Activated CD4-positive, alpha-beta T cell treated with anti-CD3 and anti-CD28 coated beads, Interleukin-2, amount 50 U/mL, for 16 hours (primary cell): ENCODE measurements at places on chromosomes 4 and X.

DNA sequence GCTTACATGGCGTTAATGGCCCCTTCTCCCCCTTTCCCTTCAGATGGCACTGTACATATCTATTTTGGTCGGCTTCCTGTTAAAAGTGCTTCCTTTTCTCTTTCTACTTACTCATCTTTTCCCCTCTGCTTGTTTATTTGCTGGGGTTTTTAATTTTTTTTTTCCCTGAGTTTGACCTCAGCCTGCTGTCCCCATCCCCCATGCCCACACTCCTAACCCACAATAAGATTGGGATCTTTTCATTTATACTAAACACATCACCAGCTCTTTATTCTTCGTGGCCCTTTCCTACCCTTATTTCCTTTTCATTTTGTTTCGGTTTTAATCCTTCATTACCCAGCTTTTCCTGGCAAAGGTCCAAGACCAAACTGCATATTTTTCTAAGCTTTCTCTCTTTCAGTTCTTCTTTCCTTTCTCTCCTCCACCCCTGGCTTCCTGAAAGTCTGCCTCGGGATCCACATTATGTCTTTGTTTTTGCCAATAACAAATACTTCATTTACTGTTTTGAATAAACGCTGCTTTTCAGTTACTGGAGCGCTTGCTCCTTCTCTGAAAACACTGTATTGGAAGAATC lies 152.0 kb upstream of the USP9X start:
- DNase-seq, result peak; percentile 28

GRCh38 chr4:77358315-77358928 lies 201.4 kb downstream of the CCNG2 start:
- peak; percentile 31 for DNase-seq

DNA sequence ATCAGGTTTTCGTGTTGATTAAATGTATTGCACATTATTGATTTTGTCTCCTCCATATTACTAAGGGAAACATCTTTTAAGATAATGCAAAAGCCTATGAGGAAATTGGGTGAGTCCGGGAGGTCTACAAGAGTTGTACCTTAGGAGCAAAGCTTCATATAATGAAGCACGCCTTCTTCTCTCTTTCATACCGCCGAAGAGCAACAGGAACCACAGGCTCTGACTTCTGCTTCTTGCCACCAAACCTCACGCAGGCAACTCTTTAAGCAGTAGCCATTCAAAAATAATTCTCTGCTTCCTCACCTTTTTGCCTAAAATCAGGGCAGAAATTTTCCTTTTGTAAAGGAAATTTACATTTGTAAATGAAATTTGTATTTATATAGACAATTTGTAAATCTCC lies 139.6 kb downstream of the SPRY1 start:
- no peak for DNase-seq

DNA sequence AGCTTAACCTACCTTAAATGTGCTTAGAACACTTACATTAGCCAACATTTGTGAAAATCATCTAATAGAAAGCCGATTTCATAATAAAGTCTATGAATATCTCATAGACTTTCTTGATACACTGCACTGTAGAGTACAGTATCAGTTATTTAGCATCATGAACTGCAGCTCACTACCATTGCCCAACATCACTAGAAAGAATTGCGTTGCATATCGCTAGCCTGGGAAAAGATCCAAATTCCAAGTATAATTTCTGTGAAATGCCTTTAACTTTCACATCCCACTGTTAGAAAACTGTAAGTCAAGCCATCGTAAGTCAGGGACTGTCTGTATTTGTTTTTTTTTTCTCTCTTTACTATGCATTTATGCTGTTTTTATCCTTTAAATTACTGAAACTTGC lies 918.6 kb upstream of the PABPC4L start:
- no peak for DNase-seq

DNA sequence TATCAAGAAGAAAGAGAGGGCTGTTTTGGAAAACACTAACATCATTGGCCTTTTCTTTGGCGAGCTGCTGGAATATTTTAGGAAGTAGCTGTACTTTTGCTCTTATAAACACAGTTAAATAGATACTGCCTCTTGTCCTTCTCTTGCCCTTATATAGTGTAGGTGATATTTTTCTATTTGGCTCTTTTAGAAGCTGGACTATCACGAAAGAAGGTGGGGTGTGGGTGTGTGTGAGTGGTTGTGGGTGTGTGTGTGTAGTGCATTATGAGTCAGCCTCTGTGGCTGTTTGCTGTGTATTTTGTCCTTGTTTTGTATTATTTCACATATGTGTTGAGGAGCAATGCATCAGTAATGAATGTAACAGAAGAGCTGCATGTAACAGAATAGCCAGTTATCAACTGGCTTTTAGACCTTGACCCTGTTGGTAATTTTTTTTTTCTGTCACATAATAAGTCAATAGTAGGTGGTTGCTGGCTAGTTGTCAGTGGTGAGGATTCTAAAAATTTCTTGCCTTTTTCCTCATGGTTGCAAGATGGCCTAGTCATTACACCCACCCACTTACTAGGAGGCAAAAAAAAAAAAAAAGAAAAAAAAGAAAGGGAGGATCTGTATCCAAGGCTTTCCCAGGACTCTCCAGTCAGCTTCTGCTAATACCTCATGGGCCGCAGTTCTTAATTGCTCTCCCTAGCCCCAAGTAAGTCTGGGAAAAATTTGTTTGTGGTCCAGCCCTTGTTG lies 23.8 kb downstream of the ARHGAP10 start:
- DNase-seq, result no peak

- peak; percentile 6 for DNase-seq
These were observed 60.6 kb downstream of the RPS6KA3 start for GRCh38 chrX:20205927-20206708.

GRCh38 chr4:25500626-25501316 lies 123.7 kb downstream of the ANAPC4 start:
- DNase-seq, result no peak

DNA sequence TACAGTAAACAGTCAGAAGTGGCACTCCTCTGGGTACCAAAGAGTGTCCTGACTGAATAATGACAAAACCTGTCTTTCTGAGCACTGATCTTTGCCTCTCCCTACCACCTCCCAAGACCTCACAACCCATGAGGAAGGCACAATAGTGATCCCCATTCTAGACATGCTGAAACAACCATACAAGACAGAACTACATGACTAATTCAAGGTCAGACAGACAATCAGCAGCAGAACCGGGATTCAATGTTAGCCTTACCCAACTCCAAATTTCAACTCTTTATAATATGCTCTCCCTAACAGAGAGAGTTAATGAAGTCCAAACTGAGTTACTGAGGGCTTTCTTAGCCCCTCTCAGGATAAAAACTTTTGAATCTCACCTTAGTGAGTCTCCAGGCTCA lies 71.0 kb downstream of the IRF2 start:
- no peak for DNase-seq

- DNase-seq, result no peak
These were observed 93.1 kb downstream of the GPC3 start for GRCh38 chrX:133892337-133892736.

DNA sequence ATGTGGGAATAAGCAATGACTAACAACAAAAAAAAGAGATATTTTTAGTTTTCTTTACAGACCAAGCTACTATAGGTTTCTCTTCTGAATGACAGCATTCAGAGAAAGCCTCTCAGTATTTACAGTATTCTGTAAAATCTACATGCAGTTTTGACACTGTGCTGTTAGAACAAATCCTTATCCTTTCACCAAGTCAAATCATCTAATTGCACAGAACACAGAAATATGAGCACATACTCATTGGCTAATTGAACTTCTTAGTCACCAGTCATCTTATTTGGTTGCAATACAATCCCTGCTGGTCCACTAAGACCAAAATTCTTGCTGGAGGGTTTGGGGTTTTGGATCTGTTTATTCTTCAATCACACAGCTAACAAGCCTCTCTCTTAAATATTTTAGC lies 5.7 kb downstream of the ACOT9 start:
- DNase-seq, result no peak

- DNase-seq, result no peak
These were observed 67.9 kb downstream of the KLHL34 start for GRCh38 chrX:21590012-21590776.

DNA sequence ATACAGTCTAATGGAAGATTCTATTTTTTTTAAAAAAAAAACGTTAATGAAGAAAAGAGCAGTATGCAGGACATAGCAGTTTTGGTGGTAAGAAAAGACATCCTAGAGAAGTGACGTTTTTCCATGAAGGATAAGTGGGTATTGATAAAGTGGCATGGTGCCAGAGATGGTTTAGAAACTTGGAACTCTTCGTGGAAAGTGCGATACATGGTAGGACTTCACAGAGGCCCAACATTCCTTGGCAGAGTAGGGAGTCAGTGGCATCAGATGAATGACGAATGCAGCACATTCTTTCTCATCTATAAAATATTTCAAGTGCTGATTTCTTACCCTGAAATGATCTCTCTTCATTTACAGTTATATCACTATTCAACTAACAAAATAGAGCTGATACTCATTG lies 298.7 kb downstream of the CCSER1 start:
- no peak for DNase-seq

DNA sequence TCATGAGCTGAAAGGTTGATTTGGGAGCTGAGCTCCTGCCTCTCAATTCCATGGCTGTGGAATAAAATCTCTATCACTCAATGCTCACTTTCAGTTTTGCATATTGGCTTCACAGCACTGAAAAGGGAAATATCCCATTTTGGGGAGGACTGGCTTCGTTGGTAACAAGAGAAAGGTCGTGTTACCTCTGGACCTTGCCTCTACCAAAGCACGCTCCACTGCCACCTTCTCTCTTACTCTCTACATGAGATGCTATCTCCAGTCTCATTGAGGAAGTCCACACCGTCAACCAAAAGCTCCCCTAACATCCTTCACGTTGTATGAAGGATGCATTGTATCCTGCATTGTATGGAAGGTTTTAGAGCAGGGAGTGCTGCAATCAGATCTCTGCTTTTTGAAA lies 195.0 kb upstream of the LDB2 start:
- no peak for DNase-seq

DNA sequence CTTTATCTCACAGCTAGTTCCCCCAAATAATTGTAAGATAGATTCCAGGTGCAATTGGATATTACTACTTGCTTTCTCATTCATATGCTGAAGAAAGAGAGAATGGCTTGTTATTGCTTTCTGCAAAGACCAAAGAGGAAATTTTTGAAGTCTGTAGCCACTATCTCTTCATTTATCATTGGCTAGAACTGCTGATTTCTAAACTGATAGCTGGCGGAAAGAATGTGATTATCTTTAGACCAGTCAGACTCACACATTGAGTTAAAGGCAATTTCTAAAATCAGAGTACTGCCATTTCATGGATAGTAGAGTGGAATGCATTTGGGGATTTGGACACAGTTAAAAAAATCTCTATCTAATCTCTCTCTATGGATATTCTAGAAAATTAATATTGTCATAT lies 12.4 kb upstream of the TMPRSS11E start:
- DNase-seq, result no peak

DNA sequence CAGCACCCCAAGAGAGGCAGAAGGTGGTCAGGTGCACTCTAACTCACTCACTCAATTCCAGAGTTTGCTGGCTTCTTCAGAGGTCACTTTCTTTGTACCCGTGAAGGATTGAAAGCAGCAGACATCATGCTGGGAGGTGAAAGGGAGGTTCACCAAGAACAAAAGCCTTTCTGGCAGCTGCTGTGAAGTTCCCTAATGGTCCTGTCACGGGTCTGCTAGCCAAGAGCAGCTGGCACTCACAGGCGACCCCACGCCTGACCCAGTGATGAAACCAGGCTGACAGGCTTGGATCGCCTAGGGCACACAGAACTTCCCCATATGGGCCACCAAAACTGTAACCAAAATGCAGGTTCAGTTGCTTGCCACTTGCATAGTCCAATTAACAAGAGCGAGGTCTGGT lies 11.8 kb downstream of the NUDT11 start:
- DNase-seq, result no peak

DNA sequence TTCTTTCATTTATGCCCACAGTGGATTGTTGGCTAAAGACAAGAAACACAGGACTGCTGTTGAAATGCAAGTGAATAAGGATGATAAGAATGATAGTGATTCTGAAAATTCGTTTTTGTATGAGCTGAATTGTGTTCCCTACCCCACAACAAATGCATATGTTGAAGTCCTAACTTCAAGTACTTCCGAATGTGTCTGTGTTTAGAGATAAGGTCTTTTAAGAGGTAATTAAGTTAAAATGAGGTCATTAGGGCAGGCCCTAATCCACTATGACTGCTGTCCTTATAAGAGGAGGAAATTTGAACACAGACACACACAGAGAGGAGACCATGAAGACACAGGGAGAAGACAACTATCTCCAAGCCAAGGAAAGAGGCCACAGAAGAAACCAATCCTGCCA lies 126.6 kb upstream of the ACSL4 start:
- DNase-seq, result no peak

GRCh38 chrX:38006291-38006690 lies at the start of gene SYTL5:
Gene SYTL5 (plus strand): TSS chrX:38006553. CDS start chrX:38033890, 27,337 bp downstream.
- DNase-seq, result no peak

DNA sequence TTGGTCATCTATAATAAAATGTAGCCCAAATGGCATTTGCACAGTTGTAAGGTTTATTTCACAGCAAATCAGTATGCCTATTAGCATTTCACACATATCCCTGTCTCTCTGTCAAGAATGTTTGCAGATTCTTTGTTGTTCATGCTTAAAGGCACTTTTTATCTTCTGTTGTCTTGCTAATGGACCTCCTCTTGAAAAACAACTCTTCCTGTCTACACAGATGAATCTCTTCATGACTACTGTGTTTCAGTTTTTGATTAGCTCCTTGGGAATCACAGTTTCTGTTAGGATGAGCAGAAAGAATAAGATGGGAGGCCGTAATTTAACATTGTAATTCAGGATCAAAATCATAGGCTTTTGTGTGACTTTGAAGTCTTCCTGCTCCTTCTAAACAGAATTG lies 35.5 kb upstream of the SLC4A4 start:
- no peak for DNase-seq

GRCh38 chr4:182185491-182185890 lies 57.7 kb upstream of the TENM3 start:
- DNase-seq, result no peak

GRCh38 chrX:21374163-21374993 lies at the start of gene CNKSR2:
Gene CNKSR2 (plus strand): TSS chrX:21374418. CDS start chrX:21374898, 480 bp downstream.
- DNase-seq, result peak; percentile 60

- no peak for DNase-seq
These were observed 194.8 kb upstream of the GPC4 start for GRCh38 chrX:133610056-133610455.
